Tongue (tissue), 3 donors: ENCODE measurements at places on chromosomes 6 and 20.

- peak; percentile 4 for DNase-seq
Measured at GRCh38 chr20:22489626-22490286, 94.6 kb downstream of the FOXA2 start.

GRCh38 chr6:141133346-141133745, 999.4 kb upstream of the GJE1 start:
- DNase-seq: no peak

DNA sequence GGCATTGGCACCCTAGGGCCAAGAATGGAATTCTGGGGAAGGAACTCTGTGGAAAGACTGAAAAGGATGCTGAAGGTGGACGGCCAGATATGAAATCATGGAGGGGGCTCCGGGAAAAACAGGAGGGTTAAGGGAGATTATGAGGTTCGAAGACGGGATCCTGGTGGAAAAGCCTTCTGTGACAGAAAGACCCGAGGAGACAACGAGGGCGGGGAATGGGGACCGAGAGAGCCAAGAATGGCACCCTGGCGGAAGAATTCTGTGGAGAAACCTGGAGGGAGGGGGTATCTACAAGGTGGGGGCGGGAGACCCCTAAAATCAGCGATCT, 426 bp downstream of the TRMT6 start:
- no peak for DNase-seq

DNA sequence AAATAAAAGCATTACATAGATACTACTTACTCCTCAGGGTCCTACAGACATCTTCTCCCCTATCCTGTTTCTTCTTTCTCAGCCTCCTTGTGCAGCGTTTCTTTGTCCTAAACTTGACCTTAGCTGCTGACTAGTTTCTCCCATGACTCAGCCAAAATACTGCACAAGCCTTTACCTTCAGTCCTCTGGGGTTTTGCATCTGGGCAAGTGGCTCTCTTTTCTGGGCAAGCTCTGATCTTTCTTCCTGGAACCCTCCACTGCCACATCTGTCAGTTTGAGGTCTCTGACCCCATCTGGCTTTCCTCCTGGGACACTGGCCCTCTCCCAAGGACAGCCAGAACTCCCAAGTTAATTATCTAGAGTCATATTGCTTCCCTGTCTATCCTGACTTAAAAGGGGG, 838.4 kb downstream of the DHX35 start:
- DNase-seq: peak; percentile 30
